ENCODE measurements at places on chromosomes 16 and 17. TPM values are rescaled to one million over a fixed set of nuclear protein-coding genes. Genes with fewer than 3 reads are reported as not detected.

GRCh38 chr16:2296661-2297505 is 29.0 kb upstream of the RNPS1 start:
- H3K4me3 ChIP-seq, result no peak overlapping the region
- H3K36me3 ChIP-seq, result peaks cover 92% of the 10 kb centered on the region
- no peak overlapping the region for H3K27ac ChIP-seq
- no peak for DNase-seq

GRCh38 chr16:87489434-87490045 is 3.3 kb downstream of the ZCCHC14 start:
- DNase-seq, result no peak
- H3K27me3 ChIP-seq, result no peaks in the 10 kb centered on the region
- H3K4me1 ChIP-seq, result peaks cover 71% of the 10 kb centered on the region
- peak overlapping the region; percentile 59 for H3K4me3 ChIP-seq
- no peak overlapping the region for H3K27ac ChIP-seq

DNA sequence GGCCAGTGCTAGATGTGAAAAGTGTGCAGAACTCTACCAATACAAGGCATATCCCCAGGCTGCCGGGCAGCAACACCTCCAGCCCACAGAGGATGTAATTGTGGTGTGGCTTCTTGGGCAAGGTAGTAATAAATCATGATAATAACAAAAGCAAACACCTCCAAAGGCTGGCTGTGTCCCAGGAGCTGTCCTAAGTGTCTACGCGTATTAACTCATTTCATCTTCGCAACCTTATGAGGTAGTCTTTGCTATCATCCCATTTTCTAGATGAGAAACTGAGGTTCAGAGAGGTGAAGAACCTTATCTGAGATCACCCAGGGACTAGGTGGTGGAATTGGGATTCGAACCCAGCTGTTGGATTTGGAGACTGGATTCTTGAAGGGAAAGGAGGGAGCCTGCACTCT is 5.3 kb downstream of the PDK2 start:
- H3K27ac ChIP-seq, result no peak overlapping the region
- H3K4me3 ChIP-seq, result no peak overlapping the region
- no peaks in the 10 kb centered on the region for H3K27me3 ChIP-seq
- peak; percentile 9 for DNase-seq
- H3K36me3 ChIP-seq, result peaks cover 44% of the 10 kb centered on the region

DNA sequence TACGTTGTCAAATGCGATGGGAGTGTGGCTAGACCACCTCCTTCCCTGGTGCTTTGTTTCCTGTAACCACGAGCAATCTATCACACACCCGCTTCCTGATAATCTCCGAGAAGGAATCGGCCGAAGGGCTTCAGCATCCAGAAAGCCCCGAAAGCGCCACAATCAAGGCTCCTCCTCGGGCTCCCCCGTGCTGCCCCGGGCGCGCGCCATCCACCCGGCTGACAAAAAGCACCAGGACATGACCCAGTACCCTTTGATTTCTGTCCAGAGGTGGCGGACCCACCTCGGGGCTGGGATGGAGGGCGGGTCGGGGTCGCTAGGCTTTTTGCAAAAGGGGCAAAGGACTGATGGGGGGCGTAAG is 743 bp upstream of the ARMC7 start:
- peak overlapping the region; percentile 96 for H3K4me3 ChIP-seq
- peak overlapping the region; percentile 89 for H3K27ac ChIP-seq
- H3K36me3 ChIP-seq, result peaks cover 8% of the 10 kb centered on the region

DNA sequence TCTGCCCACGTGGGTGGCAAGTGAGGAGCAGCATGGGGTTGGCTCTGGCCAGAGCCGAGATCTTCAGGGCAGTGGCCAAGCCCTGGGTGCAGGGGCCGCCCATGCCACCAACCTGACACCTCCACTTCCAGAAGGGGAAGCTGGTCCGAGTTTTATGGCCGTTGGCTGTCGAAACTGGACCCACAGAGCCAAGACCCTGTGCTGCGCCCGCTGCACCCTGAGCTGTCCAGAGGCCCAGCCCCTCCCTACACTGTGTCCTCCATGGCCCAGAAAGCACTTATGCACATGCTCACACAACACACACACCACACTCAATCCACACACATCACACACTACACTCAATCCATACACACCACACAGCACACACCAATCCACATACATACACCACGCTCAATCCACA is 33.9 kb upstream of the RPTOR start:
- no peaks in the 10 kb centered on the region for H3K4me1 ChIP-seq
- H3K27me3 ChIP-seq, result peaks cover 14% of the 10 kb centered on the region
- no peak overlapping the region for H3K27ac ChIP-seq
- H3K4me3 ChIP-seq, result no peak overlapping the region

CSH1 gene
- not detected for total RNA-seq

SOST gene
- total RNA-seq, result not detected

GRCh38 chr16:30559690-30560089 is 1.5 kb upstream of the ZNF764 start:
- no peaks in the 10 kb centered on the region for H3K27me3 ChIP-seq
- no peak overlapping the region for H3K4me3 ChIP-seq
- no peak for DNase-seq
- H3K36me3 ChIP-seq, result peaks cover 20% of the 10 kb centered on the region
- H3K4me1 ChIP-seq, result peaks cover 26% of the 10 kb centered on the region

- peaks cover 46% of the 10 kb centered on the region for H3K36me3 ChIP-seq
- no peak overlapping the region for H3K4me3 ChIP-seq
- peaks cover 50% of the 10 kb centered on the region for H3K4me1 ChIP-seq
Measured at GRCh38 chr17:81057079-81057730, 22.3 kb downstream of the BAIAP2 start.

DNA sequence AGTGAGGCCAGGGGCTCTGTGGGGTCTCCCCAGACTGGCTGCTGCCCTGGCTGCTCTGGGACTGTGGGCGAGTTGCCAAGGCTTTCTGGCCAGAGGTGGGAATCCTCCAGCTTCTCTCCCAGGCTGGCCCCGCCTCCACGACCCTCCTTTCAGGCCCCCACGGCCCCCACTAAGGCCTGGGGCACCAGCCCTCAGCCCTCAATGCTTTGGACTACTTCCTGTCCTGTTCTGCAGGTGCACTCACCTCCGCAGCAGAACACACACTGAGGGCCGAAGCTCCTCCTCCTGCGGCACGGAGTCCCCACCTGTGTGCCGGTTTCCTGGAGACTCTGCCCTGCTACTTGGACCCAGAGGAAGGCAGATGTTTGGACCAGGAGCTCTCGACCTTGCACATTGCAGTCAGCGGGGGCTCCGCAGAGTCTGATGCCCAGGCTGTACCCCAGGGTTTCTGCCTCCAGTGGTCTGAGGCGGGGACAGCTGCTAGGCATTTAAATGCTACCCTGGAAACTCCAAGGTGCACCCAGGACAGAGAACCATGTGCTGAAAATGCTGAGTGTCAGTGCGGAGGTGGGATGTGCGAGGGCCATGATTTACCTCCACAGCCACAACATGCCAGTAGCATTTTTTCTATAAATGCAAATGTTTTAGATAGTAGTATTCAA is 223.8 kb downstream of the IRF8 start:
- no peak overlapping the region for H3K27ac ChIP-seq
- H3K27me3 ChIP-seq, result peaks cover 10% of the 10 kb centered on the region
- no peak for DNase-seq
- no peaks in the 10 kb centered on the region for H3K36me3 ChIP-seq
- no peak overlapping the region for H3K4me3 ChIP-seq

LCAT gene
- total RNA-seq, result 33.8 TPM

- no peak overlapping the region for H3K27ac ChIP-seq
- peaks cover 13% of the 10 kb centered on the region for H3K4me1 ChIP-seq
- no peaks in the 10 kb centered on the region for H3K27me3 ChIP-seq
- DNase-seq, result peak; percentile 34
Measured at GRCh38 chr17:79943347-79944241, 92.1 kb downstream of the TBC1D16 start.

GRCh38 chr16:22929461-22929860 is 115.5 kb downstream of the HS3ST2 start:
- peaks cover 8% of the 10 kb centered on the region for H3K4me1 ChIP-seq
- no peak overlapping the region for H3K27ac ChIP-seq
- H3K27me3 ChIP-seq, result peaks cover 14% of the 10 kb centered on the region
- H3K4me3 ChIP-seq, result no peak overlapping the region

DNA sequence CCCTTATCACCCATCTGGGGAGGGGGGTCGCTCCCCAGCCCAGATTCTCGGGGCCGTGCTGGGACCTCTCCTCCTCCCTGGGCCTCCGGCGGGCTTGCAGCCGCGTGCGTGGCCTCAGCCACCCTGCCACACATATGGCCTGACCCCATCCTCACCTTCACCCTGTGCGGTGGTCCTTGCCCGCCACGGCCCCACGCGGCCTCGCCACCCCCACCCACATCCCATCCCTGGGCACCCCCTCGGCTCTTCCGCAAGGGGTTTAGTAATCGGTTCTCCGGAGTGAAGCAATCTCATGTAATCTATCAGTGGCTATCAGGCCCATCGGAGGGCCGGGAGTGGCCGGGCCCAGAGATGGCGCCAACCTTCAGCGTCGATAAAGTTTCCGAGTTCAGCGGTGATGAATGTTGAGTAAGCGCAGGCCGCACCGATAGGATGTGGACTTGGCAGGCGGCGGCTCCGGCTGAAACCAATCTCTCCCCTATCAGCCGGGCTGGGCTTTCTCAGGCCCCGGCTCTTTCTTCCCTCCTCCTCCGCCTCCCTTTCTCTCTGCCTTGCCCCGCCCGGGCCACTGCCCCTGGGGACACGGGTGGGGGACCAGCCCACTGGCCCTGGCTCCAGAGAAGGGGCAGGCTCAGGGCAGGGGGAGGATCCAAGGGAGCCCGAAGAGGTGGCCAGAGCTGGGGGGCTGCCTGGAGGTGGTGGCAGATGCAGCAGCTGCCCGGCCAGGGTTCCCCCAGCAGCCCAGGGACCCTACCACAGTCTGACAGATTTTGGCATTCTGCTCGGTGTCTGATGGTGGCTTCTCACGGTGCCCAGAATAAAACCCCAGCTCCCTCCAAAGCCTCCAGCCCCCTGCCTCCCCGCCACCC is 20.8 kb downstream of the ZFPM1 start:
- H3K36me3 ChIP-seq, result no peaks in the 10 kb centered on the region
- no peaks in the 10 kb centered on the region for H3K4me1 ChIP-seq
- peak overlapping the region; percentile 31 for H3K27ac ChIP-seq
- H3K27me3 ChIP-seq, result no peaks in the 10 kb centered on the region
- H3K4me3 ChIP-seq, result peak overlapping the region; percentile 23

DNA sequence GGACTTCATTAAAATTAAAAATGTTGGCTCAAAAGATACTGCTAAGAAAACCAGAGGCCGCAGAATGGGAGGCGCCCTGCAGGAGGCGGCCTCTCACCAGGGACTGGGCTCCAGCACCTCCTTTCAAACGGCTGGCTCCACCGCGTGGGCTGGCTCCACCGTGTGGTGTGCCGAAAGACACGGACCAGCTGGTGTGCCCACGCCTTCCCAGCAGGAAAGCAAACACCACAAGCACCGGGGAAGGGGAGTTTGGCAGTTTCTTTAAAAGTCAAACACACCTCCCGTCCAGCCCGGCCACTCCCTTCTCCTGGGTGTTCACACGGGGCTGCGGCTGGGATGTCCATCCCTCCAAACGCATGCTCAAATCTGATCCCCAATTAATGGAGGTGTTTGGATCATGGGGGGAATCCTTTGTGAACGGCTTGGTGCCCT is 13.9 kb downstream of the HAGH start:
- no peak overlapping the region for H3K27ac ChIP-seq
- peaks cover 65% of the 10 kb centered on the region for H3K36me3 ChIP-seq
- H3K27me3 ChIP-seq, result no peaks in the 10 kb centered on the region
- H3K4me1 ChIP-seq, result peaks cover 11% of the 10 kb centered on the region
